Suppressor macrophage treated with lipopolysaccharide for 1 hour (primary cell): ENCODE measurements at places on chromosomes 2 and 18.

- peak; percentile 30 for DNase-seq
Observed at GRCh38 chr2:106085181-106085940, 108.7 kb downstream of the UXS1 start.

GRCh38 chr2:121735518-121736074 is 1.1 kb downstream of the NIFK start:
- peak; percentile 22 for DNase-seq

GRCh38 chr2:136117909-136118818 is at the start of gene CXCR4:
TSS of gene CXCR4 (minus strand) at chr2:136118149. CDS start at chr2:136118060, 89 bp downstream.
- peak; percentile 80 for DNase-seq

DNA sequence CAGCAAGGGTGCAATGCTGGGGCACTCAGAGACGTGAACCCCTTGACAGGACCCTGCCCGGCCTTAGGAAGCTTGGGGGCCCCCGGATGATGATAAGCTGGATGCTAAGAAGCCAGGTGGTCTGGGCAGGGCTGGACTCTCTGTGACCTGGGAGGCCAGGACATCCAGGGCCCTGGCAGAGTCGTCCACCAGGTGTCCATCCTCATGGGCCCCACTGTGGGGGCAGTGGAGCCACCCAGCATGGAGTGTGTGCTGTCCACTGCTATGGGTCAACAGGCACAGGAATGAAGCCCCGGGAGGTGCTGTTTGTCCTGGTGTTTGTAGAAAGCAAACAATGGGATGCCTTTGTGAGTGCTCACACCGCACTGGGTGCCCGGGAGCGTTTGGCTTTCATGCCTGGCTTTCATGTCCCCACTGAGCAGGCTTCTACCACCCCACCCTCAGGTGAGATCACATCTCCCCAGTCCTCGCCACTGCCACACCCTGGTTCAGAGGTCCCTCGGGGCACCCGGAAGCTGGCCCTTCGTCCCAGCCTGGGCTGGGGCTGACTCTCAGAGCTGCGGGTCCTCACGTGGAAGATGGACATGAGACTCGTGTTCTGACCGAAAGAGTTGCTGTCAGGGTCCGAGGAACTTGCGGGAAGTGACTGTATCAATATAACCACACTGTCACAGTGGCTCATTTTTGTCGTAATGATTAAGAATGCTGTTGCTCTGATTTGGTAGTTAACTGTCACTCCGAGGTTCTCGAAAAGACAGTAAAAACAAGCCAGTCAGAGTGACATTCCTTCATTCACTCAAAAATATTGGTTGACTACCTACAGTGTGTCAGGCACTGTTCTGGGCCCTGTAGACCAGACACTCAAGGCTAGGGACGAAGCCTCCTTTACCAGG is 53.3 kb downstream of the INHBB start:
- DNase-seq, result no peak

DNA sequence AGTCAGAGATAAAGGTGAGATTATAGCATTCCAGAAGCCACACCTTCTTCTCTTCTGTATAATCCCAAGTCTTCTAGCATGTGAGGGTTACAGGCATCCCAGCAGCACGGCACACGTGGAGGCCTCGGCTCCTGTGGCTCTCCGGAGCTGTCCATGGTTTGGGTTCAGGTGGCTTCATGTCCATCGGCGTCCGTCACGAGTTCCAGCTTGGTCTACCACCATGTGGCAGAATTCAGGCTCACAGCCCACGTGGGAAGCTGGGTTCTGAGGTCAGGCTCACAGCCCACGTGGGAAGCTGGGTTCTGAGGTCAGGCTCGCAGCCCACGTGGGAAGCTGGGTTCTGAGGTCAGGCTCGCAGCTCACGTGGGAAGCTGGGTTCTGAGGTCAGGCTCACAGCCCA is 378.3 kb upstream of the SALL3 start:
- DNase-seq, result no peak

DNA sequence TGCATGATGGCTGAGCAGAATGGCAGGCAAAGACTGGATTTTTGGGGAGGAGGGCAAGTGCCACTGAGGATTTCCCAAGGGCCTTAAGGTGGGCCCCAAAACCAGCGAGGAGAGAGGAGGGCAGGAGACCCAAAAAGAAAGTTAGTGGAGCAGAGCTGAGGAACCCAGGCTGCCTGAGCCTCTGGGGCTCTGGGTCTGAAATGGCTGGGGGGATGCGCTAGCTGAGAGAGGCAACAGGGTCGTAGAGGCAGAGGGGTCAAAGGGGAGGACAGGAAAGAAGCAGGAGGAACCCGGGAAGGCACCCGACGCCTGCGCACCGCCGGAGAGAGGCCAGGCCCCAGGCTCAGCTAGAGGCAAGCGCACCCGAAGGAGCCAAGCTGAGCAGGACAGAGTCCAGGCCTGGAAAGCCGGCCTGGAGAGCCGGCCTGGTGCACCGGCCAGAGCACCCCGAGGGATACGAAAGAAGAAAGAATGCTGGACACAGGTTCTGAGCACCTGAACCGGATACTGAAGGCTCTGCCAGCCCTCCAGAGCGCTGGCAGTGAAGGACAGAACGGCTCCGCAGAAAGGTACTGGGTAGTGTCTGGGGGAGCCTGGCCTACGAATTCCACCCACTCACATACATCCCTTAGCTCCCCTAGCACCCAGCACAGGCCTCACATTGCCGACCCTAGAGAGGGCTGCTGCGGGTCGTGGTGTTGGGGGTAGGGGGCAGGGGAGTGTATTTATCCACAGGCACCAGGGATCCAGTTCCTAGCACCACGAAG is 39.5 kb upstream of the ATP6V1B1 start:
- no peak for DNase-seq

- no peak for DNase-seq
Observed at GRCh38 chr2:119190321-119191111, 32.0 kb upstream of the C1QL2 start.

DNA sequence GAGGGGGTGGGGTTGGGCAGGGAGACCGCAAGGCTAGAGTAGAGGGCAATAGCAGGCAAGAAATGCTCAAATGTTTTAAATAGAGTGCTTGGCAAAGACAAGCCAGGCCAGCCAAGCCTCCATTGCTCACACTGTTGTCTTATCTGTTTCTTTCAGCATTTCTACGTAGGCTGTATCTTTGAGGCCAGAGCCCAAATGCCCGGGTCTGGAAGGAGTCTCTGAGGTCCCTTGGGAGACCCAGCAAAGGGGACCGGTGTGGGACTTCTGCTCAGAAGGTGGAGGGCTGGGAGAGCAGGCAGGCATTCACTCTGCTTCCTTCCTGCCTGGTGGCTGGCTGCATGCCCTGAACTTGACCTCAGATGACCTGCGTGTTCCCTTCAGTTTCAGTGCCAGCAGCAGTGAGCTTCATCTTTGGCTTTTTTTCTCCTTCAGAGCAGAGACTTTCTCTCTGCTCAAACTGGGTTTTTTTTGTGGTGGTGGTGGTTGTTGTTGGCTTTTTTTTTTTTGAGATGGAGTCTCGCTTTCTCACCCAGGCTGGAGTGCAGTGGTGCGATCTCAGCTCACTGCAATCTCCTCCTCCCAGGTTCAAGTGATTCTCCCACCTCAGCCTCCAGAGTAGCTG is 13.7 kb upstream of the TET3 start:
- DNase-seq, result peak; percentile 53

DNA sequence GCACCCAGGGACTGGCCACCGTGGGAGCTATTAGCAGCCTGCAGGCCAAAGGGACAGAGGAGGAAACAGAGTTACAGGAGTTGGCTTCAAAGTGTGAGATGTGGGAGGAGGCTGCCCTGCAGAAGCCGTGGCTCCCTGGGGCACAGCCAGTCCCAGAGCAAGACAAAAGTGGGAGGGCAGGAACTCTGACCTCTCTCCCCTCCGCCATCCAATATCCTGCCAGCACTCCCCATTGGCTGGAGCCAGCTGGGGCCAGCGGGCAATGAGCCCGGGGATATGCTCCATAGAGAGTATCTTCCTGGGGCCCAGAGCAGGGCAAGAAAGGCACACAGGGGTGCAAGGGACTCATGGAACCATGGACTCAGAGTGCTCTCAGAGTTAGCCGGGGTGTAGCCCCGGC is 143.1 kb downstream of the INHBB start:
- no peak for DNase-seq

DNA sequence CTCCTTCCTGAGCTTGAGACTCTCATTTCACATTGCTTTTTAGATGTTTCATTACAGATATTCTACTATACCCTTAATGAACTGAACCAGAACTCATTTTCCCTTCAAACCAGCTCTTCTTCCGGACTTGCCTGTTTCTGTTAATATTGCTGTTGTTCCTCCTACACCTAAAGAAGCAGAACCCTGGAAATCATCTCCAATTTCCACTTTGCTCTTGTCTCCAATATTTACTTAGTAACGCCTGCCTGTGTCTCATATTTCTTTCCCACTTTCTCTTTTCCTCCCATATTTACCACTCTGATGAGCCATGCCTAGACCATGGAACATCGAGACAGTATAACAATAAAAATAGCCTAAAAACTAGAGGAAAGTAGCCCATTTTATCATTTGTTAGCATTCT is 17.9 kb upstream of the GMCL1 start:
- no peak for DNase-seq

- DNase-seq, result peak; percentile 86
Observed at GRCh38 chr2:43221763-43222474, 4.5 kb downstream of the ZFP36L2 start.

- DNase-seq, result peak; percentile 62
Observed at GRCh38 chr2:152410165-152410597, 75.2 kb downstream of the FMNL2 start.

GRCh38 chr2:236160366-236161081 is 7.7 kb downstream of the GBX2 start:
- DNase-seq, result no peak

- no peak for DNase-seq
Observed at GRCh38 chr2:170145675-170146432, 32.1 kb upstream of the MYO3B start.

DNA sequence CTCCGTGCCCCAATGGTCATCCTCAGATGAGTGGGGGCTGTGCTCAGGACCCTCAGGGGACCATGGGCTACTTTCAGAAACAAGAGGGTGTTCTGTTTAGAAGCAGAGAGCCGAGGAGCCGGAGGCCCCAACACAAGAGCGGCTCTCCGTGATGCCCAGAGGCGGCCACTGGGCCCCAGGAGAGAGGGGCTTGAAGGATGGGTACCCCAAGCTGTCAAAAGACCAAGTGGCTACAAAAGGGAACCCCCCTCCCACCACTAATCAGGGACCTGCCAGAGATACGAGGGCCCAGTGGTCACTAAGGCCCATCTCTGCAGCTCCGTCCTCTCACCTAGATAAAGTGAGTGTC is 93.6 kb downstream of the HDAC4 start:
- DNase-seq, result no peak

GRCh38 chr2:5236249-5236648 is 455.9 kb upstream of the SOX11 start:
- DNase-seq, result no peak

DNA sequence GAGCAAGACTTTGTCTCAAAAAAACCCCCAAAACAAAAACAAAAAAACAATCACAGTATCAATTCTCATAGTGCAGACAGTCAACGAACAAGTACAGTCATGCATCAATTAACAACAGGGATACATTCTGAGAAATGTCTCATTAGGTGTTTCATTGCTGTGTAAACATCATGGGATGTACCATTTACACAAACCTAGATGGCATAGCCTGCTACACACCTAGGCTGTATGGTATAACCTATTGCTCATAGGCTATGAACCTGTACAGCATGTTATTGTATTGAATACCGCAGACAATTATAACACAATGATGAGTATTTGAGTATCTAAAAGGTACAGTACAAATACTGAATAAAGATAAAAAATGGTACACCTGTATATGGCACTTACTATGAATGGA is 67.8 kb upstream of the LMAN1 start:
- DNase-seq, result no peak

GRCh38 chr2:44053456-44053855 is 57.7 kb upstream of the LRPPRC start:
- DNase-seq, result no peak

DNA sequence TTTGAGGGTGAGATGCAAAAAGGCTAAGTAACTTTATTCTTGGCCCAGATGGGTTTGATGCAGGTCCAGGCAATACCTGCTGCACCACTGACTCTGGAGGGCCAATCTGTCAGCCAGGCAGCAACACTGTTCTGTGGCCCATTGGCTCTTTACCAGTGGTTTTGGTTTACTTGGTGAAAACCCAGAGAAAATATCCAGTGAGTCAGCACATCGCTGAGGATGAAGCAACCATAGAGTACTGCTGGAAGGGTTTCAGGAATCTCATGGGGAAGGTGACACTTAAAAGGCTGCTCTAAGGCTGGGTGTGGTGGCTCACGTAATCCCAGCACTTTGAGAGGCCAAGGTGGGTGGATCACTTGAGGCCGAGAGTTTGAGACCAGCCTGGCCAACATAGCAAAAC is 192.5 kb upstream of the FAM98A start:
- DNase-seq, result no peak

GRCh38 chr2:169683054-169683424 is 11.2 kb downstream of the CFAP210 start:
- no peak for DNase-seq

DNA sequence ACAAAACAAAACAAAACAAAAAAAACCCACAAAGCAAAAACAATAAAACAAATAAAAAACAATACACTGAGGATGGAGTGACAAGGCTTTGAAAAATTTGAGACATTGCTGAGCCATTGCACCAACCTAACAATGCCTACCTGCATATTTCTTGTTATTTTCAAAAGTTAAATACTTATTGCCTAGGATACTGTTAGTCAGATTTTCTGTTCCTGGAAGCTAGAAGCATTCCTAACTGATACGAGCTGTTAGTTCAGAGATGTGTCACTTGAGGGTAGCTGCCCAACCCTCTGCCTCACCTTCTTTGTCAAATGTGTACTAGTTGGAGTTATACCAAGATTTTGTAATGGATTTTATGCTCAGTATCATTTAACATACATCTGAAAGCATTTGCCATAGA is 187.2 kb downstream of the TXNL1 start:
- no peak for DNase-seq

DNA sequence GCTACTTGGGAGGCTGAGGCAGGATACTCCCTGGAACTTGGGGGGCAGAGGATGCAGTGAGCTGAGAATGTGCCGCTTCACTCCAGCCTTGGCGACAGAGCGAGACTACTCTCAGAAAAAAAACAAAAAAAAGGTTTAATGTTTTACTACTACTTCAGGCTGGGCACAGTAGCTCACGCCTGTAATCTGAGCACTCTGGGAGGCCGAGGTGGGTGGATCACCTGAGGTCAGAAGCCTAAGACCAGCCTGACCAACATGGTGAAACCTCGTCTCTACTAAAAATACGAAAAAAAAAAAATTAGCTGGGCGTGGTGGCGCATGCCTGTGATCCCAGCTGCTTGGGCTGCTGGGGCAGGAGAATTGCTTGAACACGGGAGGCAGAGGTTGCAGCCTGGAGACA is 75.7 kb upstream of the ATIC start:
- no peak for DNase-seq

GRCh38 chr2:127155947-127156346 is 49.0 kb upstream of the BIN1 start:
- no peak for DNase-seq

- no peak for DNase-seq
Observed at GRCh38 chr2:79432731-79433146, 80.1 kb upstream of the CTNNA2 start.

DNA sequence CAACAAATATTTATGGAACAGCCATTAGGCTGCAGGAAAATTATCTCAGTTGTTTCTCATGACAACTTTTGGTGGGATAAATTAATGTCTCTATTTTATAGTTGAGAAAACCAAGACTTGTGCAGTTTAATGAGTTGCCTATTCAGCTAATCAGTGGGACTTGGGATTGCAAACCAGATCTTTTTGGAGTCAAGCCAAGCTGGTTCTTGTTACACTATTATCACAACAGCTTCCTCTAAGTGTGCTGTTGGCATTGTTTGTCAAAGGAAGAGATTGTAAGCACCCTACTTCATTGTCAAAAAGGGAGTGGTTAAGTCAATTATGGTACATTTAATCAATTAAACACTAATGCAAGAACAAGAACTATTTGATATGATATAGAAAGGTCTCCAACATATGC is 119.2 kb downstream of the PAX3 start:
- no peak for DNase-seq
